ENCODE measurements at places on chromosomes 11 and 22. TPM values are rescaled to one million over a fixed set of nuclear protein-coding genes. Genes with fewer than 3 reads are reported as not detected.

KRTAP5-10 gene
- not detected for polyA plus RNA-seq

GLYATL1 gene
- polyA plus RNA-seq = 248 TPM

APOBEC3B gene
- 1.2 TPM for polyA plus RNA-seq

GLB1L2 gene
- polyA plus RNA-seq = 0.36 TPM

CECR2 gene
- 2.0 TPM for polyA plus RNA-seq

LMO1 gene
- not detected for polyA plus RNA-seq

MUC6 gene
- 0.54 TPM for polyA plus RNA-seq

CSKMT gene
- polyA plus RNA-seq = 2.1 TPM

VSIG2 gene
- polyA plus RNA-seq = 0.51 TPM

- no peak overlapping the region for H3K27ac ChIP-seq
- H3K27me3 ChIP-seq = no peaks in the 10 kb centered on the region
- H3K4me3 ChIP-seq = no peak overlapping the region
Measured at GRCh38 chr11:75766443-75767227, 1.9 kb upstream of the DGAT2 start.

GRCh38 chr22:35353318-35353717, 27.6 kb upstream of the HMOX1 start:
- H3K4me3 ChIP-seq = no peak overlapping the region
- peaks cover 20% of the 10 kb centered on the region for H3K4me1 ChIP-seq
- no peak for DNase-seq
- no peaks in the 10 kb centered on the region for H3K27me3 ChIP-seq
- no peak overlapping the region for H3K27ac ChIP-seq

- peak overlapping the region; percentile 73 for H3K4me3 ChIP-seq
- H3K27me3 ChIP-seq = no peaks in the 10 kb centered on the region
- H3K36me3 ChIP-seq = no peaks in the 10 kb centered on the region
- no peak for DNase-seq
- peaks cover 42% of the 10 kb centered on the region for H3K4me1 ChIP-seq
Measured at GRCh38 chr11:2991452-2992233, 486 bp downstream of the NAP1L4 start.

GRCh38 chr11:115709297-115709696, 205.1 kb upstream of the CADM1 start:
- no peaks in the 10 kb centered on the region for H3K36me3 ChIP-seq
- no peaks in the 10 kb centered on the region for H3K27me3 ChIP-seq
- no peak overlapping the region for H3K27ac ChIP-seq
- H3K4me1 ChIP-seq = no peaks in the 10 kb centered on the region
- H3K4me3 ChIP-seq = no peak overlapping the region

- H3K27ac ChIP-seq = no peak overlapping the region
- H3K4me1 ChIP-seq = no peaks in the 10 kb centered on the region
- H3K27me3 ChIP-seq = no peaks in the 10 kb centered on the region
- H3K36me3 ChIP-seq = no peaks in the 10 kb centered on the region
- DNase-seq = no peak
- H3K4me3 ChIP-seq = no peak overlapping the region
Measured at GRCh38 chr11:10600570-10601248, 32.2 kb upstream of the LYVE1 start.

DNA sequence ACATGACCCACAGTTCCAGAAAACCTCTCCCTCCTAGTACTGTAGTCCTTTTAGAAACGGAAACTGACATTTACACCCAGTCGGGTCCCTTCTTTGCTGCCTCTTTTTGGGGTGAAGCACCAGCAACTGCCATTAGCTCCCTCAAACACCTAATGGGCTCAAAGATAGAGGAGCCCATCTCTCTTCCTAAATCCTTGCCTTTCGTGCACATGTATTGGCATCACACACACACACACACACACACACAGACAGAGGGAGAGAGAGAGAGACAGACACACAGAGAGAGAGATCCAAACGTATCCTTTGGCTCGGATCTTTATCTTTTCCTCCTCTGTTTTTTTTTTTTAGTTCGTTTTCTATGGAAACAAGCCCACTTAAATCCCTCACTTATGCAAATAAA, 716 bp downstream of the GRM5 start:
- DNase-seq = no peak
- H3K27ac ChIP-seq = no peak overlapping the region
- no peaks in the 10 kb centered on the region for H3K4me1 ChIP-seq
- H3K27me3 ChIP-seq = no peaks in the 10 kb centered on the region
- no peaks in the 10 kb centered on the region for H3K36me3 ChIP-seq

DNA sequence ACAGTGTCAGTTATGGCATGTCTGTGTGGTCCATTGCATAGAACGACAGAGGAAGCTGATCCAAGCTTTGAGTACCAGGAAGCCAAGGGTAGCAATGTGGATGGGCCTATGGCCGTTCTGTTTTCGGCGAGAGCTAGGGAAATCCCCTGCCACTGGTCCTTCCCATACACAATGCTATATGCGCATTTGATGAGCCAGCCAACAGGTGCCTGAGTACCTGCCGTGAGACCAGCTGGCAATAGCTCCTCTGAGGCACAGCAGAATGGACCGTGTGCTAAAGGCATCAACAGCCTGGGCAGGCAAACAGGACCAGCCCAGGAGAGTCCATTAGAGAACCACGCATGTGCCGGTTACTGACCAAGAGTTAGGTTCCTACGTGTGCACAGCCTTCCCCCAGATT, 753.0 kb downstream of the NTM start:
- no peak overlapping the region for H3K27ac ChIP-seq
- no peak for DNase-seq

- H3K4me1 ChIP-seq = no peaks in the 10 kb centered on the region
- no peak overlapping the region for H3K27ac ChIP-seq
- no peak overlapping the region for H3K4me3 ChIP-seq
- DNase-seq = no peak
- no peaks in the 10 kb centered on the region for H3K36me3 ChIP-seq
- no peaks in the 10 kb centered on the region for H3K27me3 ChIP-seq
Measured at GRCh38 chr22:29062286-29062821, 723 bp upstream of the C22orf31 start.

DNA sequence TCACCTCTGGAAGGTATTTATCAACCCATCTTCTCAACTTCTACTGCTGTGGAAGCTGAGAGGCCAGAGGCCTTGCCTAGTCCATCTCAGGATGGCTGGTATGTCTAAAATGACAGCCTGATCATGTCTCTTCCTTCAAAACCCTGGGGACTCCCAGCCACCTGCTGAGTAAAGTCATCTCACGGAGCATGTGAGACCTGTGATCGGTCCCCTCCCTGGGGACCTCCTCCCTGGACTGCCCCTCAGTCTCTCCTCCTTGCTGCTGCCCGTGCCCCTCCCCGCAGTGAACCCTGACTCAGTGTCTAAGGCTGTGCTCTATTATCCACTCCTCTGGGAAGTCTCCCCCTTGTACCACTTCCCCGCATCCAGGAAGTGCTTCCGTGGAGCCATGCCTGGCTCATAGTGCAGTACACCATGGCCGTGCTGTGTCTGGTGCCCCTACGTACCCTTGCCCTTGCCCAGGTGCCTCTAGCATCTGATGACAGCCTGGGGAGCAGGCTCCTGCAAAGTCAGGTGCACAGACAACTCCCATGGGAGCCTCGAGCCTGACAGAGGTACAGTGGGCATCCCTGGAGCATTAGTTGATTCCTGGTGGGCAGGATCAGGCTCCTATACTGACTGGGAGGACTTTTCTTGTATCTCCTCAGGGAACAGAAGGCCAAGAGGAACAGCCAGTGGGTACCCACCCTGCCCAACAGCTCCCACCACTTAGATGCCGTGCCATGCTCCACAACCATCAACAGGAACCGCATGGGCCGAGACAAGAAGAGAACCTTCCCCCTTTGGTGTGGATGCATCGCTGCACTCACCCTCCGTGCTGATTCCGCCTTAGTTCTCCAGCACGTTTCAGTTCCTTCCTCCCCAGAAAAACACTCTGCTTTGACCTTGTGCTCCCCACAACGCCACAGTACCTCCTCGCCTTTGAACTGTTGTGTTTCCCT, 13.8 kb downstream of the SMARCB1 start:
- no peaks in the 10 kb centered on the region for H3K27me3 ChIP-seq
- H3K27ac ChIP-seq = no peak overlapping the region
- H3K36me3 ChIP-seq = peaks cover 37% of the 10 kb centered on the region
- no peak overlapping the region for H3K4me3 ChIP-seq
- no peak for DNase-seq

DNA sequence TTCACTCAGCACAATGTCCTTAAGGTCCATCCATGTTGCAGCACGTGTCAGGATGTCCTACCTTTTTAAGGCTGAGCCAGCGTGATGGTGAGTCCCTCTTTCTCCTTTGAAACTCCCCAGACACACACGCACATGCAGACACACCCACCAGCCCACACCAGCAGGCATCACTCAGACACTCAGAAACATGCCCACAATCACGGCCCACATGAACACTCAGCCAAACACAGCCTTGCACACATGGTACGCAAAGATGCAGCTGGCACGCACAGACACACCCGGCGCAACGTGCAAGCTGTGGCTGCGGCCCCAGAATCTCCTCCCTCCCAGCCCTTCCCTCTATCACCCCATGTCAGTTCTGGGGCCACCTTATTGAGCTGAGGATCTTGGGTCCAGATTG, 8.0 kb downstream of the FADS3 start:
- H3K4me1 ChIP-seq = no peaks in the 10 kb centered on the region
- H3K4me3 ChIP-seq = no peak overlapping the region

- H3K4me1 ChIP-seq = peaks cover 2% of the 10 kb centered on the region
- no peaks in the 10 kb centered on the region for H3K36me3 ChIP-seq
- H3K4me3 ChIP-seq = no peak overlapping the region
- H3K27me3 ChIP-seq = no peaks in the 10 kb centered on the region
- DNase-seq = no peak
Measured at GRCh38 chr11:96459751-96460150, 69.9 kb downstream of the JRKL start.

- H3K27me3 ChIP-seq = no peaks in the 10 kb centered on the region
- H3K4me1 ChIP-seq = no peaks in the 10 kb centered on the region
Measured at GRCh38 chr11:83002053-83002452, 69.6 kb downstream of the RAB30 start.

- H3K27me3 ChIP-seq = no peaks in the 10 kb centered on the region
- no peaks in the 10 kb centered on the region for H3K4me1 ChIP-seq
- H3K36me3 ChIP-seq = peaks cover 11% of the 10 kb centered on the region
- no peak for DNase-seq
- no peak overlapping the region for H3K4me3 ChIP-seq
- no peak overlapping the region for H3K27ac ChIP-seq
Measured at GRCh38 chr11:108340973-108341372, 118.1 kb downstream of the ATM start.
